NK-92 treated with Interleukin-12 subunit alpha and Interleukin-12 subunit beta, amount 100 ng/mL, for 24 hours (cell line): ENCODE measurements at places on chromosomes 6 and 20.

- no peak for DNase-seq
Observed at GRCh38 chr6:33848484-33848883, 44.7 kb upstream of the MLN start.

- no peak for DNase-seq
Observed at GRCh38 chr6:100455230-100456124, 9.2 kb downstream of the SIM1 start.

DNA sequence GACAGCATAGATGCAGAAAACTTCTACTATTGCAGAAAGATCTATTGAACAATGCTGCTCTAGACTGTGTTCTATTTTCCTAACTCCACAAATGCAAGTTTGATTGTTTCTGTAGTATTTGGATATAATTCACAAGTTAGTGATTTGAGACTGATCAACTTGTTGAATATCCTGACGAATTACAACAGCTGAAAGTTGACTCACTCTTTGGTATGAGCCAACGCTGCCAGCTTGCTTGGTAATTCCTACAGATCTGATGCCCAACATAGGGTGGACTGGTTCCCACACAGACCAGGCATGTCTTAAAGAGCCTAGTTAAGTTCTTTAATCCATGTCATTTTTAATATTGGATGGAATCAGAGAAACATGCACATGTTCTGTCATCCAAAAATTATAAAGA, 231.0 kb upstream of the RAB32 start:
- DNase-seq = no peak

DNA sequence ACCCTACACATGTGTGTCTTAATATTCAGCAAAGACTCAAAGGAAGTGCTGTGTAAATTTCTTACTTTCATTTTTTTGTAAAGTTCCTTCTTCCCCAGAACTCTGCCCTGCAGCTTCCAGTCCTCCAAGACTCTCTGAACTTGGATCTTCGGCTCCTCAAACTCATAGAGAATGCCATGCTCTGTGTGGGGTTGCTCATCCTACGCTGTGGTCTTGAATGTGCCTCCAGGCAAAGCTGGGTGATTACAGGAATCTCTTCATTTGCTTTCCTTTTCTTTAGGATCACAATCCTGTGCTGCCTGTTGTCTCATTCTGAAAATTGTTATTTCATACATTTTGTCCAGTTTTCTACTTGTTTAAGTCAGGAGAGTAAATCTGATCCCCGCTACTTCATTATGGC, 14.5 kb upstream of the CDC5L start:
- DNase-seq = no peak

DNA sequence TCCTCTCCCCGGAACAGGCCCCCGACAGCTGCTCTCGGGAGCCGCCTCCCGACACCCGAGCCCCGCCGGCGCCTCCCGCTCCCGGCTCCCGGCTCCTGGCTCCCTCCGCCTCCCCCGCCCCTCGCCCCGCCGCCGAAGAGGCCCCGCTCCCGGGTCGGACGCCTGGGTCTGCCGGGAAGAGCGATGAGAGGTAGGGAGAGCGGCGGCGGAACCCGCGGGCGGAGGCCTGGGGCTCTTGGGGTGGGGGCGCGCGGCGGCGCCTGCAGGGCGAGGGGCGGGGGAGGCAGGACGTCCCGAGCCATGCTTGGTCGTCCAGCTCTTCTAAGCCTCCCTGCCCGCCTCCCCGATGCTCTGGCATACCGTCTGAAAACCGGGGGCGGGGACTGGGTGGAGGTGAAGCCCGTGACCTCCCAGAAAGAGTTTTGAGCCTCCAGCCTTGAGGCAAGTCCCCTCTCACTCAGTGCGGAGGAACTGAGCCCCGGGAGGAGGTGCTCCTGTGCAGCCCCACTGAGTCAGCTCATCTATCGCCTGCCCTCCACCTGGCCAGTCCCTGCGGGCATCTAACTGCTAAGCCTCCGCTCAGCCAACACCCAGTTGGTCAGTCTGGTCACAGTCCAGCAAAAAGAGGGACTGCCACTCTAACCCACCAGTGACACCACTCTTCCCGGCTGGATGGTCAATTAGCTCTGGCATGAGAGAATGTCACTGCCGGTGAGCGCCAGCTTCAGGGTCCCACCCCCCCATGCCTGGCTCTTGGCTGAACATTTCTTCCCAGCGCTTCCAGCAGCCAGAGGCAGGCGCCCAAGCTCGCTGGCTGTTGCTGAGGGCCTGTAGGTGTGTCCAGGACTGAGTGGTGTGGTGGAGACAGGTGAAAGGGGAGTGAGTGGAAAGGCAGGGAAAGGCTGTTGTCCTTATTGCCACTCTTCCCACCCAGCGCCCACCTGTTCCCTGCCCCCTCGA, 482 bp downstream of the DDR1 start:
- DNase-seq = no peak

DNA sequence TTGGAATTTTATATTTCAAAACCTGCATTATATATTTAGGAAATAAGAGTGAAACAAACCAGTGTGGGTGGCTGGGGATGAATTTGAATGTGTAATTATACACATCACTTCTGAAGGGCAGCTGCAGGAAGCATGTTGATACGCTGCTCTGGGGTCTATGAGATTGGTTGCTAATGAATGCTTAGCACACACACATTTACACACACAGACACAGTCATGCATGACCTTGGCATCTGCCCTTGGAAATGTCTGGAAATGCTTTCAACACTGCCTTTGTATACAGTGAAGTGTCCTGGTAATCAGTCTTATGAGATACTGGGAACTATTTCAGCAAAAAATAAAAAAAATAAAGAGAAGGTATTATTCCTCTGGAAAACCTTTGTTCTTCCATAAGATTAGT, 83.4 kb downstream of the ELOVL4 start:
- DNase-seq = no peak

DNA sequence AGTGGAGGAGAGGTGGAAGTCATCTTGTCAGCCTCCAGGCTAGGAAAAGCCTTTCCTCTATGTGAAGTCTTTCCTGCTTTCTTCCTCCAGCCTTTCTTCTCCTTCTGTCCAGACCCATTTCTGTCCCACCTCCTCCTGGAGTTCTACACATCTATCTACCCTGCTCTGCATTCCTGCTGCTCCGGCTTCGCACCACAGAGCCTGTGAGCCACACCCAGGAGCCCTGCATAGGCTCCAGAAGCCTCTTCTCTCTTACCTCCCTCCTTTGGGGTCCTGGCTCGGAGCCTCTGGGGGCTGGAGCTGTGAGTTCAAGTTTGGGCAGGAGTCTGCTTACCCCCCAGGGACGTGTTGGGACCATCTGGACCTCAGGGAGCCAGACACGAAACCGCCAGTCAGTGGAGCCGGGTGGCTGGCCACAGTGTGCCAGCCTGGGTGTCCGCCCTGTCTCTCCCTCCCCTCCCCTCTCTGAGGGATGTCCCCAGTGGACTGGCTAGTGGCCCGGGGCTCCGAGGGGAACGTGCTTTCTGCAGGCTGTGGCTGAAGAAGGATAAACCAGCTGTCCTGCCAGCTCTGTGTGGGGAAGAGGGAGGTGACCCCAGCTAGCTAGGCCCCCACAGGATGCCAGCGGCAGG, 99.2 kb downstream of the VEGFA start:
- no peak for DNase-seq

DNA sequence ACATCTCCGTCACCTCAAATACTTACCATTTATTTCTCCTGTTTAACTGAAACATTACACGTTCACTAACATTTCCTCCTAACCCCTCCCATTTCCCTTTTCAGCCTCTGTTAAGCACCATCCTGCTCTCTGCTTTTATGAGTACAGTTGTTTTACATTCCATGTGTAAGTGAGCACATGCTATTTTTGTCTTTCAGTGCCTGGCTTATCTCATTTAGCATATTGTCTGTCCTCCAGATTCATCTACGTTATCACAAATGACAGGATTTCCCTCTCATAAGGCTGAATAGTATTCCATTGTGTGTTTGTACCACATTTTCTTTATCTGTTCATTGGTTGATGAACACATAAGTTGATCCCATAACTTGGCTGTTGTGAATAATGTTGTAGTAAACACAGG, 22.7 kb downstream of the TAF11 start:
- DNase-seq = no peak

DNA sequence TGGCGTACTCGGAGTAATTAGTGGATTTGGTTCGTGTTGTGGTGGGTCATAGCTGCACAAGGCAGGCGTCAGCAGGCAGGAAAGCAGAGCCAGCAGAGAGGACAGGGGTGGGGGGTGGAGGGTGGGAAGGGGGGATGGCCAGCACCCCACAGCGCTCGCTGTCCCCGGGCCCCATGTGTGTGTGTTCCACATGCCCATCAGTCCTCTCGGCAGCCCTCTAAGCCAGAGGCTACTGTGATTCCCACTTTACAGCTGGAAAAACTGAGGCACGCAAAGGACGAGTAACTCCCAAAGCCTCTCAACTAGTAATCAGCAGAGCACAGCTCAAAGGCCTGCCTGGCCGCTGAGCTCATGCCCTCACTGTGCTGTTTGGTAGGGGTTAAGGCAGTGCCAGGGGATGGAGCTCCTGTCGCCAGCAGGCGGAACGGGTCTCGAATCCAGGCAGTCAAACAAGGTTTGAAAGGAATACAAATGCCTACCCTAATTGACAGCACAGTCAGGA, 175.2 kb downstream of the ZDHHC14 start:
- no peak for DNase-seq

DNA sequence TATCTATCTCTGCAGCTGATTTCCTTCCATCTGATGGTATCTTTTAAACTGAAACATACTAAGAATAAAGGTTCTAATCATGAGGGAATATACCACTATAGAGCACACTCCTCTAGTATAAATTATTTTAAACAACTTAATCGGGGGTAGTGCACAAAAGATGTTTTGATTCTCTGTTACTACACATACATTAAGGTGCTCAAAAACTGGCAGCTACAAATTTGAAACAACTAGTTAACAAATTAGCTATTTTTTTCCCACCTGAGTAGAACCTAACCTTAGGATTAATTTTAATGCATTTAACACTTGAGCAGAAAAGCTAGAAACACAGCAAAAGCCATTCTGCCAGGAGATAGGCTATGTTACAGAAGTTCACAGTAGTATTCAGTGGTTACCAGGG, 23.0 kb downstream of the CCNC start:
- DNase-seq = no peak

- DNase-seq = no peak
Observed at GRCh38 chr6:169235286-169235685, 18.4 kb downstream of the THBS2 start.

DNA sequence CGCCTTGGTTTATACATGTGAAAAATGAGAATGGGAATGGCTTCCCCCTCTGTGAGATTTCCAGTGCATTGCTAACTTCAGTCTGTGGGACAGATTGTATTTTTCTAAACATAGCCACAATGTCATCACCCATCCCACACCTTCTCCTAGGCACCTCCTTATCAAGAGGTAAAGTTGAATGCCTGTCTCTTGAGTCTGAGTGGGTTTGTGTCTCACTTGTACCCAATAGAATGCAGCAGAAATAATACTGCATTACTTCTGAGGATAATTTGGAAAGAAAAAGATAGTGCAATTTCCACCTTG, 27.9 kb downstream of the RIN2 start:
- DNase-seq = no peak

- DNase-seq = no peak
Observed at GRCh38 chr6:107198631-107199416, 83.5 kb upstream of the BEND3 start.
